HTR-8/SVneo (cell line): ENCODE measurements at places on chromosomes 4 and X.

DNA sequence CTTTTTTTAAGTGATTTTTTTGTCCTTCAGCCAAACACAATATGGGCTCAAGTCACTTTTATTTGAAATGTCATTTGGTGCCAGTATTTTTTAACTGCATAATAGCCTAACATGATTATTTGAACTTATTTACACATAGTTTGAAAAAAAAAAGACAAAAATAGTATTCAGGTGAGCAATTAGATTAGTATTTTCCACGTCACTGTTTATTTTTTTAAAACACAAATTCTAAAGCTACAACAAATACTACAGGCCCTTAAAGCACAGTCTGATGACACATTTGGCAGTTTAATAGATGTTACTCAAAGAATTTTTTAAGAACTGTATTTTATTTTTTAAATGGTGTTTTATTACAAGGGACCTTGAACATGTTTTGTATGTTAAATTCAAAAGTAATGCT is 62.1 kb downstream of the EDNRA start:
- no peak for DNase-seq

DNA sequence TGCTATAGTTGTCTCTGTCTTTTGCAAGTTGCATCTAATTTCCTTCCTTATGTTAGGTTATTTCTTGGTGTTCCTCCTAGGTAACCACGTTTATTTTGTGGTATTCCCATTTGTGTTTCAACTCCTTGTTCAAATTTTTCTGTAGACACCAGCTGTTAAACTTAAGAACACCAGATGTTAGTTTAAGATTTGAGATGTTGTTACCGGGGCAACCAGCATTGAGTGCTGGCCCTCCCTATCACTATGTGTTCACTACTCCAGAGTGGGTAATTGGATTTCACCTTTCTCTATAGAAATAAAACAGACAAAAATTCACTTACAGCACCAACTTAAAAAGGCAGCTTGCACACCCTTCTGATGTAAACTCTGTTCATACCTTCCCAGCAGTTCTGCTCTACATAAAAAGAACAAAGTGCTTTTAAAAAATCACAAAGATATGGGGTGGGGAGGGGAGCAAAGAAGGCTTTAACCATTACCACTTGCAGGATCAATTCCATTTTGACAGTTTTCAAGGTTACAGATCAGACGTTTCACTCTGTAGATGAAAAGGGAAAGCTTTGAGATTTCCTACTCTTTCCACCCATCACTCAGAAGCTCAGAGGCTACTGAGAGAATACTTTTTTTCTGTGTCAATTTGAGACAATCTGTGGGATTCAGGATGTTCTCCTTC is 82.9 kb downstream of the DKK2 start:
- DNase-seq = no peak

DNA sequence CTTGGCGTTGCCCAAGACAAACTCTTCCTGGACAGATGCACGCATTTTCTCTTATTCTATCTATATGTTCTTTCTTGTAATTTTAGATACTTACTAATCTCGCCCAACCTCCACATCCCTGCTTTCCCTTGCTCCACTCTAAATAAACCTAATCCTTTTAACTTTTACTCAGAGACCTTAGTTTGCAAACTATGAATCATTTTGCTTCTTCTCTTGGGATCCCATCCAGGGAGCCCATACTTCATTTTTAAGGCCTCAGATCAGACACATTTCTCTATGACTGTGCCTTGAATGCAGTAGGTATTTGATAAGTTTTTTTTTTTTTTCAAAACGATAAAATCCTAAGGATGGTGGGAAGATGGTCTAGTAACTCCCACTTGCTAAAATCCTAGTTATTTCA is 353.8 kb upstream of the HAND2 start:
- no peak for DNase-seq

- no peak for DNase-seq
Measured at GRCh38 chr4:88609387-88609786, 17.1 kb downstream of the HERC3 start.

DNA sequence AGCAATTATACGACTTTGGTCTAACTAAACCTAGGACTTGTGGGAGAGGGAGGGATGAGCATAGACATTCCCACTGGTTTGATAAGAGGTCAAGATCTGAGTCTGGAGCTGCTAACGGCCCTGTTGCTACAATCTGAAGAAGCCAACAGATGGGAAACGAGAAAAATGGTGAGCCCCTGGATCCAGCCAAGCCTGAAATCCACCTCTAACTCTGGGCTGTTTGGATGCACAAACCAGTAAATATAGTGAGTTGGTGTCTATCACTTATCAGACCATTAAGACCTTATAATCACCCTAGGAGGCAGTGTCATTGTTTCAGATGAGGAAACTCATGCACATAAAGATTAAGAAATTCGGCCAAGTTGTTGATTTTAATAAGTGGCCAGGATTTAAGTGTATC is 50.5 kb downstream of the ADGRA3 start:
- no peak for DNase-seq
